ENCODE measurements at places on chromosomes 11 and 22.

DNA sequence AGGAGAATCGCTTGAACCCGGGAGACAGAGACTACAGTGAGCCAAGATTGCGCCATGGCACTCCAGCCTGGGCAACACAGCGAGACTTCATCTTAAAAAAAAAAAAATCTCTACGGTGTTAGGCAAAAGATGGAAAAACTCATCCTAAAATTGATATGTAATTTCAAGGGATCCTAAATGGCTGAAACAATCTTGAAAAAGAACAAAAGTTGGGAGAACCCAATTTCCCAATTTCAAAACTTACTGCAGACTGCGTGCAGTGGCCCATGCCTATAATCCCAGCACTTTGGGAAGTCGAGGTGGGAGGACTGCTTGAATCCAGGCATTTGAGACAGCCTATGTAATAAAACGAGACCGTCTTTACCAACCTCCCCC, 31.7 kb upstream of the TOP3B start:
- DNase-seq: no peak

GRCh38 chr11:75474878-75475766, 42.1 kb upstream of the KLHL35 start:
- peak; percentile 51 for DNase-seq

DNA sequence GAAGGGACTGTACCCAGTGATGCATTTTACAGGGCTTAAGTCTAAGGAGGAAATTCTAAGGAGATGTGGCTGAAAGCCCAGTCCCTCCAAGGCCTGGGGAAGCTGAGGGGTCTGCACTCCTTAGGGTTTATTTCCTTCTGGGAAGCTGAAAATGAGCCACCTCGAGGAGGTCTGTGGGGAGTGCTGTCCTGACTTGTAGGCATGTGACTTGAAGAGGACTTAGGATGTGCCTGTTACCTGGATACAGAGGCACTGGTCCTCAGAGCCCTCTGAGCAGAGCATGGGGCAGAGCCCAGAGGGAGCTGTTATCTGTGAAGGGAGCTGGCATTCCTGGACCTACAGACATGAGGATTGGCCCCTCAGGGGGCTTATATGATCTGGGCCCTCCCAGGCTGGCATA, 77.1 kb downstream of the TP53I11 start:
- DNase-seq: no peak

- DNase-seq: no peak
Measured at GRCh38 chr22:22847241-22847640, 40.4 kb upstream of the IGLL5 start.

DNA sequence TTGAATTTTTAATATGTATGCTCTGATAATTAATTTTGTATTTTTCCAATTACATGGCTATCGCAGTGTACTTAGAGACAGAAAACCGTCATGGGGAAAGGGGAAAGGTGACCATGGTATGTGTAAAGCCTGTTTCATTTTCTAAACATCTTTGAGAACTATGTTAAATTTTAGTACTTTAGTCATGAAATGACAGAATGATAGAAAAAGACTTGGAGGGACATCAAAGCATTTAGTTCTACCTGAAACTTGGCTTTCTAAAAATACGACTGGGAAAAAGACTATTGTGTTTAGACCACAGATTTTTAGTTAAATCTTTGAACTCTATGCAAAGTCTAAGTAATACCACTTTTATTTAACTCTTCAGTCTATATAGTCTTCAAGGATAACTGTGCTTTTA, 54.1 kb downstream of the MAML2 start:
- DNase-seq: no peak

All from muscle of arm (tissue), 14 donors.